ENCODE measurements at places on chromosomes 13 and 19.

GRCh38 chr13:32153056-32153455 is 121.5 kb downstream of the FRY start:
- no peak for DNase-seq

- no peak for DNase-seq
Observed at GRCh38 chr13:29936051-29936813, 85.8 kb upstream of the UBL3 start.

DNA sequence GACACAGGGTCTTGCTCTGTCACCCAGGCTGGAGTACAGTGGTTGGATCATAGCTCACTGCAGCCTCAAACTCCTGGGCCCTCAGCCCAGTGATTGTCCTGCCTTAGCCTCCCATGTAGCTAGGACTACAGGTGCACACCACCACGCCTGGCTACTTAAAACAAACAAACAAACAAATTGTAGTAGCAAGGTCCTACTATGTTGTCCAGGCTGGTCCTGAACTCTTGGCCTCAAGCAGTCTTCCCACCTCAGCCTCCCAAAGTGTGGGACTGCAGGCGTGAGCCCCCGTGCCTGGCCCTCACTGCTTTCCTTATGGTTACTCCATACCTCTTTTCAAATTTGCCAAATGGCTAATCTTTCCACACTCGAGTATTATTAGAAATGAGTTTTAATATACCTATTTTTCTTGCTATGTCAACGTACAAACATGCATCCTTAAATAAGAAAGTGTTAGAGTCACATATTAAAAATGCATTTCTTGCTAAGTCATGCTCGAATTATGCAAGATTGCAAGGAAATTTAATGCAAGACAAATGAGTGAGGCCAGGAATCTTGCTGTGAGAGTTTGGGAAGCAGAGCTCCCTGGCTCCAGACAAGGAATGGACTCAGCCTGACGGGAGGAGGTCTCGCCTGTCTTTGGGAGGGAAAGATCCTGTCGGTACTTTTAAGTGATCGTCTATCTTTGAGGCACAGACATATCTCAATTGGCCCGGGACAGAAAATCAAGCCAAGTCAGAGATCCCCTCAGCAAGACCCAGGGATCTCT is 39.4 kb downstream of the RFX2 start:
- DNase-seq: no peak

DNA sequence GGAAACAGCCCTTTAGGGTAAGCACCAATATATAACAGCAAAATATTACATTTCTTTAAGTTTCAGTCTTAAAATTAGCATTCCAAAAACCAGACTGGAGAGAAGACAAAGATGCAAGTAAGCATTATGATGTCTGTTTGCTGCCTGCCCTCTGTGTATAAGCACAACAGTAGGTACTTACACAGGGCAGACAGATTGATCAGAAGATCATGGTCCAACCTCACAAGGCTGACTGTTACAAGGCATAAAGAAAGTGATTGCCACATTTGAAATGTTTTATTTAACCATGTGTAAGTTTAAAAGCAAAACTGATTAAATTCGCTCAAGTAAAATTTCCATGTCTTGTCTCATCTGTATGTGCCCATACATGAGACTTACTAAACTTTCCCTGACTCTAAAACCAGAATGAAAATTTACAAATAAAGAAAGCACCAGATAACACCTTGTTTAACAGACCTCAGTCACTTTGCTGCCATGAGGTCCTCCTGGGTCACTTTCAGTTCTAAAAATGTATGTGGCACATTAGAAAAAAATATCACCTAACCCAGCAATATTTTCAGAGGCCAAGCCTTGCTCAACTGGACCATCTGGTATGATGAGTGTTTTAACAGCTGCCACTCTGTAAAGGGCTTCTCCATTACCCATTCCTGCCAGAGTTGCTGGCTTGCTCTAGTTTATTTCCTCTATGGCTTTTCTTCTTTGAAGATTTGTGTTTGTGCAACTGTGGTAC is 297.0 kb downstream of the RBM26 start:
- DNase-seq: no peak
